ENCODE measurements at places on chromosomes 16 and 17. TPM values are rescaled to one million over a fixed set of nuclear protein-coding genes. Genes with fewer than 3 reads are reported as not detected.

- DNase-seq: no peak
These were observed 1138.5 kb downstream of the CDH11 start for GRCh38 chr16:63983401-63983800.

DNA sequence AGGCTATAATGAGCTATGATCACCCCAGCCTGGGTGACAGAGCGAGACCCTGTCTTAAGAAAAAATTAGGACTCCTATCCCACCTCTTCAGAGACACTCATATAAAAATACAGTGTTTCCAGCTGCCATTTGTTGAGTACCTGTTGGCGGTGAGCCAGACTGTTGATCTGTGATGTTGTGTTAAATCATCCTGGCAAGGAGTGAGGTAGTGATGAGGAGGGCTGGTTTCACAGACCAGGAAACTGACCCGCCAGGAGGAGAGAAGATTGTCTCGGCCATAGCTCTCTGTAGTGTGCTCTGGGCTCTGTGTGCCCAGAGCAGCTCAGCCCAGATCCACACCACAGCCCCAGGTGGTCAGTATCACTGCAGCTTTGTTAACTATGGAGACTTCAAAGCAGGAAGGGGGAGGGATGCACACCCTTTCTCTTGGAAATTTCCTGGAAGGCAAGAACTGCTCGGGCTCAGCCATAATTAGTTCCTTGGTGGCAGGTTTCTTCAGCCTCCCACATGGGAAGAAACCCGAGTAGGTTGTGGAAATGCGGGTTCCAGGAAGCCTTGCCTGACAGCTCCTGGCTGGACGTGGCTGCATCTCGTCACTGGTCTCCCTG lies 343.0 kb downstream of the SNX29 start:
- DNase-seq: no peak

DNA sequence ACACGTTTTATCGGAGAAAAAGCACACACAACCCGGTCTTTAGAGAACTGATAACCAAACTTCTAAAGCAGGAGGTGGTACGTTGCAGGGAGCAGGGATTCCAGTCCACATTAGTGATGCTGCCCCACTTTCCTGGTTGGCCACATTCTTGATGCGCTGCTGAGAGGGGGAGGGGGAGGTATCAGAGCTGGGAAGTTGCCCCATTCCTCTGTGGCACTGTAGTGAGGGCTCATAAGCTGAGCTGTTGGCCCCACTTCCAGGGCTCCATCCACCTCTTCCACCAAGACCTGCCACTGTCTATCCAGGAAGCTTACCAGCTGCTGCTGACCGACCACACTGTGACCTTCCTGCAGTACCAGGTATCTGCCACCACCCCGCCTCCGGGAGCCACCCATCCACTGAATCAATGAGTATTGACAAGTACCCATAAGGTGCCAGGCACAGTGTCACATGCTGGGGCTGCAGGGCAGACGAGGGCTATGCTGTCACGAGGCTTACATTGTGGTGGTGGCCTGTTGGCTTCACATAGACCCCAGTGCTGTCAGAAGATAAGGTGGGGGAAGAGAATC lies 1.1 kb downstream of the TSEN54 start:
- DNase-seq: no peak

The ACSM3 gene
- 1.3 TPM for total RNA-seq

The SLC2A4 gene
- total RNA-seq: 8.1 TPM
